Activated naive CD4-positive, alpha-beta T cell treated with anti-CD3 and anti-CD28 coated beads, Interleukin-2, amount 10 ng/mL, durations not matched to agents 5 hours and 36 hours (primary cell): ENCODE measurements at places on chromosomes 13 and 19. TPM values are rescaled to one million over a fixed set of nuclear protein-coding genes. Genes with fewer than 3 reads are reported as not detected.

CABP5 gene
- not detected for total RNA-seq

ZNF497 gene
- total RNA-seq = 2.1 TPM

ACP4 gene
- not detected for total RNA-seq

UHRF1 gene
- 85.6 TPM for total RNA-seq
